Activated naive CD4-positive, alpha-beta T cell treated with anti-CD3 and anti-CD28 coated beads for 36 hours (primary cell): ENCODE measurements at places on chromosomes 5 and 9. TPM values are rescaled to one million over a fixed set of nuclear protein-coding genes. Genes with fewer than 3 reads are reported as not detected.

- no peak overlapping the region for H3K27ac ChIP-seq
- H3K4me1 ChIP-seq = no peaks in the 10 kb centered on the region
- DNase-seq = no peak
- H3K4me3 ChIP-seq = no peak overlapping the region
Observed at GRCh38 chr5:51734677-51735076, 351.4 kb downstream of the ISL1 start.

DNA sequence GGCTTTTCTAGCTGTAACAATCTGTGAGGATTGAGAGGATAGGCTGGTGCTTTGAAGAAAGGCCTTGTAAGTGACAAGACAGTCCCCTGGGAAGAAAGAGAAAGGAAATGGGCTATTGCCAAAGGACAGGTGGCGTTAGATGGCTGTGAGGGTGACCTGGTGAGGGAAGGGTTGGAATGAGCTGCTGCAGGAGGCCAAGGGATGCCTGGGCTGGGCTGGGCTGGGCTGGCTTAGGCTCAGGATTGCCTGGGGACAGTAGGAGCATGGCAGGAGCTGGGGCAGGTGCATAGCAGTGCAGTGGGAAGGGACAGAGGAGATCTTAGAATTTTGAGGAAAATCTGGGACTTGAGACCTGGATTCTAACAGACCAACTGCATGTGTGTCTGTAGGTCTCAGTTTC, 9.7 kb upstream of the MYOZ3 start:
- H3K27me3 ChIP-seq = no peaks in the 10 kb centered on the region
- no peak overlapping the region for H3K4me3 ChIP-seq
- no peak for DNase-seq
- peaks cover 2% of the 10 kb centered on the region for H3K4me1 ChIP-seq
- no peak overlapping the region for H3K27ac ChIP-seq
- no peaks in the 10 kb centered on the region for H3K36me3 ChIP-seq

GRCh38 chr5:109982966-109983534, 293.3 kb downstream of the MAN2A1 start:
- no peaks in the 10 kb centered on the region for H3K27me3 ChIP-seq
- H3K27ac ChIP-seq = no peak overlapping the region
- H3K4me3 ChIP-seq = no peak overlapping the region
- no peak for DNase-seq

The PCDHB12 gene
- total RNA-seq = not detected

GRCh38 chr9:130835441-130836298, 616 bp downstream of the ABL1 start:
- peaks cover 37% of the 10 kb centered on the region for H3K4me1 ChIP-seq
- peak; percentile 49 for DNase-seq
- peak overlapping the region; percentile 96 for H3K4me3 ChIP-seq
- H3K27ac ChIP-seq = peak overlapping the region; percentile 97

GRCh38 chr5:137035480-137035878, 463.6 kb downstream of the SPOCK1 start:
- no peak overlapping the region for H3K4me3 ChIP-seq
- H3K36me3 ChIP-seq = no peaks in the 10 kb centered on the region
- H3K27me3 ChIP-seq = peaks cover 2% of the 10 kb centered on the region
- H3K4me1 ChIP-seq = no peaks in the 10 kb centered on the region
- DNase-seq = no peak
- no peak overlapping the region for H3K27ac ChIP-seq

DNA sequence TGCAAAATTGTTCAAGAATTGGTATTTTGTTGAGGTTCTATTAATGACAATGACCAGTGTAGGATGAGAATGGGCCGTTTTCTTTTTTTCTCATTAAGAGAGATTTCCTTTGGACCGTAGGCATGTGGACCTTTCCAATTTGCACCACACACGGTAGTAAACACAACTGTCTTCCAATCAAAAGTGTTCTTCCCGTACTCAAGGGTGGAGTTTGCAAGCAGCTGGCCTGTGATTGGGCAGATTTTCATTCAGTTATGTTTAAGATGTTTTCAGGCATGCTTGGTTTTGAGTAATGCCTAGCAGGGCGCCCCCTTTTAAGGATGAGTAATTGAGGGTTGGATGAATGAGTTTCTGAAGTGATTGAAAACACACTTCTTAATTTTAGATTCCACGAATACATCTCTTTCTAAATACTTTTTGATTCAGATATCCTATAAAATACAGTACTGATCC, 2.5 kb downstream of the KDM3B start:
- DNase-seq = peak; percentile 83
- peaks cover 41% of the 10 kb centered on the region for H3K4me1 ChIP-seq
- peaks cover 8% of the 10 kb centered on the region for H3K36me3 ChIP-seq
- peak overlapping the region; percentile 94 for H3K27ac ChIP-seq

- peaks cover 6% of the 10 kb centered on the region for H3K4me1 ChIP-seq
- H3K27ac ChIP-seq = no peak overlapping the region
- DNase-seq = no peak
- H3K4me3 ChIP-seq = no peak overlapping the region
Observed at GRCh38 chr5:151015974-151016587, 4.3 kb upstream of the GPX3 start.

GRCh38 chr9:114914139-114914538, 16.3 kb downstream of the TNFSF8 start:
- H3K27ac ChIP-seq = peak overlapping the region; percentile 21
- peaks cover 74% of the 10 kb centered on the region for H3K4me1 ChIP-seq
- H3K4me3 ChIP-seq = no peak overlapping the region
- DNase-seq = no peak
- H3K27me3 ChIP-seq = no peaks in the 10 kb centered on the region

- DNase-seq = no peak
- no peak overlapping the region for H3K4me3 ChIP-seq
- H3K27me3 ChIP-seq = peaks cover 21% of the 10 kb centered on the region
- H3K27ac ChIP-seq = no peak overlapping the region
- no peaks in the 10 kb centered on the region for H3K36me3 ChIP-seq
Observed at GRCh38 chr5:10825897-10826644, 65.0 kb upstream of the DAP start.

DNA sequence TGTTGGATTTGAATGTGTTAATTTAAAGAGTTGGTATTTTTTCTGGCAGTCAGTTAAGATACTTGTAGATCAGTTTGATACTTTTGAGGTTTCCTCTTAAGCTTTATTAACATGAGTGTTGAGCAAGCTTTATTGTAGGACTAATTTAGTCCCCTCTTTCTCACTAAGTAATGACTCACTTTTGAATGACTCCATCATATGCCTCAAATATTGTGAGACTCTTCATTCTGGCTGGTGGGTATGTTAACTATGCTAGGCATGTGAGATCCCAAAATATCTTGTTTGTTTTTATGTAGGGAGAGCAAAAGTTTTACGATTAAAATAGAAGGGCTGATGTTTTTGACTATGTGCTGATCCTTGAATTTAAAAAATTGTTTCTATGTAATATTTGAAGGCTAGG, 355.7 kb downstream of the IZUMO3 start:
- no peak for DNase-seq
- no peak overlapping the region for H3K4me3 ChIP-seq
- H3K27ac ChIP-seq = no peak overlapping the region
- H3K4me1 ChIP-seq = no peaks in the 10 kb centered on the region
- no peaks in the 10 kb centered on the region for H3K36me3 ChIP-seq

The SCAMP1 gene
- total RNA-seq = 10.3 TPM

- no peak overlapping the region for H3K4me3 ChIP-seq
- H3K27ac ChIP-seq = no peak overlapping the region
- no peaks in the 10 kb centered on the region for H3K4me1 ChIP-seq
- no peak for DNase-seq
- H3K36me3 ChIP-seq = peaks cover 5% of the 10 kb centered on the region
Observed at GRCh38 chr9:83459830-83460229, 78.4 kb downstream of the FRMD3 start.

GRCh38 chr9:25742256-25742655, 64.0 kb upstream of the TUSC1 start:
- no peaks in the 10 kb centered on the region for H3K27me3 ChIP-seq
- no peaks in the 10 kb centered on the region for H3K36me3 ChIP-seq
- no peak overlapping the region for H3K27ac ChIP-seq
- no peaks in the 10 kb centered on the region for H3K4me1 ChIP-seq

DNA sequence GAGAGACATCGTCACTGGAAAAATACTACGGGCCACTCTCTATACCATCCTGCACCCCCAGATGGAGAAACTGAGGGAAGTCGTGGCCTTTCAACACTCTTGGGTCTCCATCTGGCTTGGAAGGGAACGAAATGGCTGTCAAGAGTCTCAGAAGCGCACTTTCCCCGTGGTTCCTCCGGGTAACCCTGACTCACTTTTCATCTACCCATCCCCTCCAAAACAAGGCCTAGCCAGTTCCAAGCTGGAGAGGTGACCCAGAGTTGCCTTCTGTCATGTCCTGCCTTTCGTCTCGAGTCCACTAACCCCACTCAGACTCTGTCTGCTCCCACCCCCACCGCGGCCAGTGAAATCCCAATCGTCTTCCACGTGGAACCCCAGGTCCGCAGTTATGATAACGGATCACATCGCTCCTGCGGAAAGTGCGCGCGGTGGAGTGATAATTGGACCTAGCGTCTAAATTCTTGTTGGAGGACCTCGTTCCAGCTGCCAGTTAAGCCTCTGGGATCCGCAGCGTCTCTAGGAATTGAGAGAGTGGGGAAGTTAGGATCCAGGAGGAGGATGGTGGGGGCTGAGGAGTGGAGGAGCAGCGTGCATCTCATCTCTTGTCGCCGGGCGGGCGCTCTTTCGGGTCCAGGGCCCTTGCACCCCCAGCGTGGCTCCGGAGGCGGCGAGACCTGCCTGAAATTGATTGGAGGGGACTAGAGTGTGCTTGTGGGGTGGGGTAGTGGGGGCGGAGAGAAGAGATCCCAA, 4.6 kb downstream of the CDKN2A start:
- peaks cover 61% of the 10 kb centered on the region for H3K27me3 ChIP-seq
- H3K4me3 ChIP-seq = no peak overlapping the region
- peaks cover 11% of the 10 kb centered on the region for H3K4me1 ChIP-seq
- no peak for DNase-seq
- H3K36me3 ChIP-seq = peaks cover 5% of the 10 kb centered on the region

DNA sequence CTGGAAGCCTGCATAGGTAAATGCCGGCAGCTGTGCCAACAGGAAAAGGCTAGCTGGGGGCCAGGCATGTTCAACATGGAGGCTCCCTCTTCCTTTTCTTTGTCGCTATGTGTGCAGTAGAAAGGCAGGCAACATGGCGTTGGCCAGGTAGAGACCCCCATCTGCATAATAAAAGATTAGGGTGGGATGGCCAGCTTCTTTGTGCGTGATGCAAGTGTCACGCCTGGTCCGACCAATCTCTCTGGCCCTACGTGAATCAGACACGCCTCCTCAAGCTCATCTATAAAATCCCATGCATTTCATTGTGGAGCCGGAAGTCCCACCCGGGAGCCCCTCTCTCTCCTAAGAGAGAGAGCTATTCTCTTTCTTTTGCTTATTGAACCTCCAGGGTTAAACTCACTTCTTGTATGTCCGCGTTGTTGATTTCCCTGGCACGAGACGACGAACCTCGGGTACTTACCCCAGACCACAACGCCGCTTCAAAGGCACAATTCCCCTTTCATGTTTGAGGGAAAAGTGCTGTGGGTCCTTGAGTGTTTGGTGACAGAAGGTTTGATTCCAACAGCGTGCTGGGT, 25.0 kb upstream of the C5orf47 start:
- H3K4me3 ChIP-seq = no peak overlapping the region
- DNase-seq = peak; percentile 29
- peaks cover 28% of the 10 kb centered on the region for H3K4me1 ChIP-seq

GRCh38 chr5:124054564-124054963, 542.6 kb downstream of the CSNK1G3 start:
- H3K4me3 ChIP-seq = no peak overlapping the region
- no peak for DNase-seq
- no peaks in the 10 kb centered on the region for H3K4me1 ChIP-seq

DNA sequence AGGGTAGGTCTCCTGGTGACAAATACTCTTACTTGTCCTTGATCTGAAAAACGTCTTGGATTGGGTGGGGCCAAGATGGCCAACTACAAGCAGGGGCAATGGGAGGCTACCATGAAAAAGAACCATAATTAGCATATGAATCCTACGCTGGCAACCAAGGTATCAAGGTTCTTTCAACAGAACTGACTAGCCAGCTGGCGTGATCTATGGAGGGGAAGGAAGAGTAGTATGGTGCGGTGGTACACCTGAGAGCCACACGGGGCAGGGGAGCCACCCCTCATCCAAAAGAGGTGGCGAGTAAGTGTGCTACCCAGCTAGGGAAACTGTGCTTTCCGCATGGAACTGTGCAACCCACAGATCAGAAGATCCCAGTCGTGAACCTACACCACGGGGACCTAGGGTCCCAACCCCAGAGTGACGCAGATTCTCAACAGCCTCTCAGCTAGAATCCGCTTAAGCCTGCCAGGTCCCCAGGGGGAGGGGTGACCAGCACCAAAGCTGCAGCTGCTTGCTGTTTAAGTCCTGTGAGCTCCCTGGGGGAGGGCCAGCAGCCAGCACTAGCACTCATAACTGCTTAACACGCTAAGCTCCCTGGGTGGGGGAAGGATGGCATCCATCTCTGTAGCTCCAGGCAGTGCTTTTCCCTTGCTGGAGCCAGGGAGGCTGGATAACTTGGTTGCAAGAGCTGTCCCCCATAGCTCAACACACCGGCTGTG, 334.8 kb downstream of the FBXL17 start:
- H3K27ac ChIP-seq = no peak overlapping the region
- H3K4me3 ChIP-seq = no peak overlapping the region
- no peaks in the 10 kb centered on the region for H3K4me1 ChIP-seq
- peaks cover 37% of the 10 kb centered on the region for H3K36me3 ChIP-seq

The SPINK5 gene
- total RNA-seq = not detected

DNA sequence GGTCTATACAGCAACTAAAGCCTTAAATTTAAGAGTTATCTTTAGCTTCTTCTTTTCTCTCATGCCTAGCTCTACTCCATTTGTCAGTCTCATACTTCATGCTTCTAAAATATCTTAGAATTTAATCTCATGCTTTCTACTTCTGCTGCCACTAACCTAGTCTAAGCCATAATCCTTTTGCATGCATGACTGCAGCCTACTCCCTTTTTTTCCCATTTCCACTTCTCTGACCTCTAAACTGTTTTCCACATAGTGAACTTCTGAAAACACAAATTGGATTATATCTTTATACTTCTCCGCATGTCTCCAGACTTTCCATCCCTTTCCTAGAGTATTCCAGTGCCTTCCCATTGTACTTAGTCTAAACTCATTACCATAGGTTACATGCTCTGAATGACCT, 193.0 kb downstream of the XRCC4 start:
- DNase-seq = no peak
- no peaks in the 10 kb centered on the region for H3K4me1 ChIP-seq
- no peak overlapping the region for H3K27ac ChIP-seq
- H3K4me3 ChIP-seq = no peak overlapping the region
- H3K27me3 ChIP-seq = no peaks in the 10 kb centered on the region
